Type B pancreatic cell (in vitro differentiated cells): ENCODE measurements at places on chromosomes 13 and 19. TPM values are rescaled to one million over a fixed set of nuclear protein-coding genes. Genes with fewer than 3 reads are reported as not detected.

- peaks cover 18% of the 10 kb centered on the region for H3K27me3 ChIP-seq
- no peak overlapping the region for H3K27ac ChIP-seq
- no peak overlapping the region for H3K4me3 ChIP-seq
- H3K4me1 ChIP-seq, result no peaks in the 10 kb centered on the region
- no peak for DNase-seq
- no peaks in the 10 kb centered on the region for H3K36me3 ChIP-seq
These were observed 65.2 kb downstream of the TEX26 start for GRCh38 chr13:30997697-30998096.

The ZNF560 gene
- 0.10 TPM in 1 of 2 replicates, not detected in the other for total RNA-seq

GRCh38 chr13:66952507-66952906, 277.6 kb downstream of the PCDH9 start:
- H3K27me3 ChIP-seq, result no peaks in the 10 kb centered on the region
- peaks cover 8% of the 10 kb centered on the region for H3K4me1 ChIP-seq
- DNase-seq, result no peak
- no peak overlapping the region for H3K4me3 ChIP-seq
- no peaks in the 10 kb centered on the region for H3K36me3 ChIP-seq

The FAM83E gene
- total RNA-seq, result 6.1 and 8.1 TPM in 2 replicates

DNA sequence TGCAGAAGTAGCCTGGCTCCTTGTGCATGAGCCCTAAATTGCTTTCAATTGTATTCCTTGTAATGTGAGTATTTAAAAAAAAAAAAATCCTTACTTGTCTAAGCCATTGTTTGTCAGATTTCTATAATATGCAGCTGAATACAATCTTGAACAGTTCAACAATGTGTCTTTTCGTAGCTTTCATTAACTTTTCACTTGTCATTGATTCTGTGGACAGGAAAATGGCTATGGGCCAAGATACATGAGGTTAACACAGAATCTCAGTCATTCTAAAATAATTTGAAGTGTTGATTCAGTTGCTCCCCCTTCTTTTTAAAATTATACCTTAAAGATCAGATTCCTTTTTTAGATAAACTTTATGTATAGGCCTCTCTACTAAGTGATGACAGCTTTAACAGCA, 395.8 kb upstream of the KLF12 start:
- peaks cover 28% of the 10 kb centered on the region for H3K4me1 ChIP-seq
- no peak overlapping the region for H3K4me3 ChIP-seq
- H3K27me3 ChIP-seq, result no peaks in the 10 kb centered on the region
- no peak overlapping the region for H3K27ac ChIP-seq
- H3K36me3 ChIP-seq, result no peaks in the 10 kb centered on the region
